ENCODE measurements at places on chromosomes 1 and 21. TPM values are rescaled to one million over a fixed set of nuclear protein-coding genes. Genes with fewer than 3 reads are reported as not detected.

GRCh38 chr21:44500111-44500510, 39.9 kb downstream of the KRTAP10-1 start:
- DNase-seq: no peak

DNA sequence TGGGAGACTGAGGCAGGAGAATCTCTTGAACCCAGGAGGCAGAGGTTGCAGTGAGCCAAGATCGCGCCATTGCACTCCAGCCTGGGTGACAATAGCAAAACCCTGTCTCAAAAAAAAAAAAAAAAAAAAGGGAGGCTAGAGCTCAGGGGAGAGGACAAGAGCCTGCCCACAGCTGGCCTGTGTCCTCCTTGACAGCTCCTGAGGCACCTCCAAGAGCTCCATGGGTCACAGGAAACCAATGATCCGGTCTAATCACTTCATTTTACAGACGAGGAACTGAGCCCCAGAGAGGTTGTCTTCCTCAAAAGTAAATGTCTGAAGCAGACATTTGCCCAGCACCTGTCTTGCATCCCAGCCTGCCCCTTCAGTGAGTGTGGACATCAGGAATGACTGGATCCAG, 49.4 kb downstream of the NID1 start:
- no peak for DNase-seq

- no peak for DNase-seq
Observed at GRCh38 chr1:243490748-243491686, 235.2 kb downstream of the SDCCAG8 start.

DNA sequence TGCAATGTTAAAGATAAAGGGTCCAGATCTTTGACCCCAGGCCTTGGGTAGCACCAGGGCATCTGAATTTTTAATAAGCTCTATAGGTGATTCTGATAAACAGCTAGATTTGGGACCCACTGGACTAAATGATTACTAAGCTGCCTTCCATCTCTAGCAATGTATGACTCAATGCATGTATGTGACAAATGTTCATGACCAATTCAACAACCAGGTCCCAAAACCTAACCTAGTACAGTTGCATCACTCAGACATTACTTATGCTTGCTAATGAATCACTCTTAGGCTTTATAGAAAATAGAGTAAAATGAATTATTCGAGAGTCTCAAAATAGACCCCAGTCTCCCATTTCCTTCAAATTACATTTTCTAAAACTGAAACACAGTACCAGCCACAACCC, 35.5 kb downstream of the RCAN1 start:
- DNase-seq: no peak

DNA sequence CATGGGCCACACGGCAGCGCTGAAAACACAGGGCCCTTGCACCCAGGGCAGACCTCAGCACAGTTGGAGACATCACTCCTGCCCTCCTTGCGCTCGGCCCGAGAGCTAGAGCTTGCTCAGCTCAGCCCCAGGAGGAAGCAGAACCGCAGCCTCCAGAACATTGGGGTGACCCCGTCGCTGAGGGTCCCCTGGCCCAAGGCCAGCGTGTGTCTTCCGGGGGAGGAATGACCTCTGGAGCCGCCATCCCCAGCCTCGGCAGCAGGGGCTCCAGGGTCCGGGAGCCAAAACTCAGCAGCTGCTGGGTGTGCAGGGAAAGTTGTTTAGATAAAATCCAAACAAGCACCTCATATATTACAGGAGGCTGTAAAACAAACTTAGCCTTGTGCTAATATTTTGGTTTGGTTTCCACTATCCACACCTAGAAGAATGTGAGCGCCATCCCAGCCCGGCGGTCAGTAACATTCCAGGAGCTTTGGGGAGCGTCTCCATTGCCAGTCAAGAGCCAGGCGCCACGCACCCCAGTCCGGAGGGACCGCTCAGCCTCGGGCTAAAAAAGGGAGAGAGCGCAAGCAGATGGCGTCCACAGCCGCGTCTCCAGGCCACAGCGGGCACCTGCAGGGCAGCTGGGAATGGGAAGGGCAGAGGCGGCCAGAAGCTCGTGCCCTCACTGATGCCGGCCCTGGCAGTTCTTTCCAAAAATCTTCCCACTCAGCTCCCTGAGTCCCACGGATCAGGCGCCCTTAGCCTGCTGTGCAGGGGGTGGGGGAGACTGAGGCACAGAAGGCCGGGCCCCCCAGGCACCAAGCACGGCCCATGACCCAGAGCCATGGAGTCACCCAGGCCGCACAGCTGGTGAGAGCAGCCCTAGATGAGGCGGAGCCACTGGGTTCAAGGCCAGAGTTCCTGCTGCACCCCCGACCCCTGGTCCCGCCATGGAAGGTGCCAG, 52.0 kb downstream of the SLX9 start:
- DNase-seq: no peak

COL6A2 gene
- total RNA-seq: 33.8 TPM

- DNase-seq: no peak
Observed at GRCh38 chr1:71899881-71900280, 382.5 kb downstream of the NEGR1 start.

GRCh38 chr1:67060811-67061218, 6.9 kb upstream of the SLC35D1 start:
- no peak for DNase-seq

GRCh38 chr1:44640200-44640853, 34.0 kb downstream of the TMEM53 start:
- no peak for DNase-seq

ALX3 gene
- not detected for total RNA-seq

RAB3B gene
- 0.18 TPM for total RNA-seq

DNA sequence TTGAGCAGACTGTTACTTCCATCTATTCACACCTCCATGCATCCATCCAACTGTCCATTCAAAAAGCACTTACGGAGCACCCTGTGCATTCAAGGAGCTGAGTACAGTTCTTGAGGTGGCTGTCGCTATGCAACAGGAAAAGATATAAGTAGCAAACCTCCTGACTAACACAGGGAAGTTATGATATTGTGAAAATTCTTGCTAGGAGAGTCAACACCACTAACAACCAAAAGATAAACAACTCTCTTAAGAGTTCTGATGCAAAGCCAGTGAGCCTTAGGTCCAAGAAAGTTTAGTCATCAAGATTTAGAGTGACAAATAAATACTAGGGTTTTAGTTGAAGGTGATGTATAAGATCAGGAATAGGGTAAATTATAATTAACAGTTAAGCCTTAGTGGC, 44.5 kb upstream of the TRIM45 start:
- no peak for DNase-seq

TRIM17 gene
- total RNA-seq: 3.9 TPM

KRTAP12-3 gene
- total RNA-seq: not detected

DNA sequence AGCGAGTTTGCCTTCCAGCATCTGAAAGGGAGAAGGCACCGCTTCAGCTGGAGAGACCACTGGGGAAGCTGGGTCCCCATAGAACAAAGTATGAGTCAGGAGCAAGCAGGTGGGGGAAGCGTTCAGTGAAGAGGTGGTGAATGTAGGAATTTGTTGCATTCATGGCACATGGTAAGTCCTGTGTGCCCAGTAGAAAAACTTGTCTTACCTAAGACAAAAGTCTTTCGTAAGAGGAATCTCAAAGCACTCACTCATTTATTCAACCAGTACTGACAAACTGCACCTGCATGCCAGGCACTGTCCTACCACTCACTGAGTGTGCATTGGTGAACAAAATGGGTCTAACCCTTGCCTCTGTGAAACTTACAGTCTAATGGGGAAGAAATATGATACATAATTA, 9.2 kb upstream of the ERRFI1 start:
- no peak for DNase-seq

DNA sequence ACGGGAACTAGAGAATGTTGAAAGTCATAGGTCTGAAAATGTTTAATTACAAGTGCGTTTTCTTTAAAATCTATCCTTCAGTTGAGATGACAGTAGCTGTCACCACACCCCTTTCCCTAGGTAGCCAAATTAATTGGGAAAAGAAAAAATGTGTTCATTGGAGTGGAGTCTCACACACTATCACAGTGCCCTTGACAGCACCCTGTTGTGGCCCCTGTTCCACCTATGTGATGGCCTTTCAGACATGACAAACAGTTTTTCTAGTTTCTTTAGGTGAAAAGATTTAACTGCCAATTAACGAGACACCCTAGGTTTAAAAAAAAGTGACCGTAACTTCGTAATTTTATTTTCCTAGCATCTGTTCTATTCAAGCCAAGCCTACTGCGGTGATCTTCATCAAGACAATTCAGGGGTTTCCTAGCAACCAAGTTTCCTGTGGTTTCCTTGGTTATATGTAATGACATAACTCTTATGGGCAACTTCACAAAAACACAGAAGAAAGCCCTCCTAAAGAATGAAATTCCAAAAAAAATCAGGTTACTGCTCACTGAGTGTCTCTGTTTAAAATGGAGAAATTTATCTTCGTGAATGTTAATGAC, 298.3 kb downstream of the PDE4B start:
- DNase-seq: no peak

- DNase-seq: no peak
Observed at GRCh38 chr1:35810096-35810881, 2.5 kb downstream of the AGO4 start.

DNA sequence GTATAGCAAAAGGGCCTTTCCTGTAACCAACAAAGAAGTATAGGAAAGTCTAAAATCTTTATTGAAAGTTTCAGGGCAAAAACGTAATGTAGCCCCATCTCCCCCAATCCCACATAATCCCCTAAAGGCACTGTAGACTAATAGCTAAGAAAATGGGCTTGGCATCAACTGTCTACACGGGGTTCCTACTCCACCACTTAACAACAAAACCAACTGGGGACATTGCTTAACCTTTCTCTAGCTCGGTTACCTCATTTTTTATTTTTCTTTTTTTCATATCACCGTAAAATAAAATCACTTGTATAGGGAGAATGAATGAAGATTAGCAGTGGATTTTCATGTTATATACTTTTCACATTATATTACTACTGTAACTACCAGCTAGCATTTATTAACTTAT, 12.3 kb downstream of the MACF1 start:
- no peak for DNase-seq

DNA sequence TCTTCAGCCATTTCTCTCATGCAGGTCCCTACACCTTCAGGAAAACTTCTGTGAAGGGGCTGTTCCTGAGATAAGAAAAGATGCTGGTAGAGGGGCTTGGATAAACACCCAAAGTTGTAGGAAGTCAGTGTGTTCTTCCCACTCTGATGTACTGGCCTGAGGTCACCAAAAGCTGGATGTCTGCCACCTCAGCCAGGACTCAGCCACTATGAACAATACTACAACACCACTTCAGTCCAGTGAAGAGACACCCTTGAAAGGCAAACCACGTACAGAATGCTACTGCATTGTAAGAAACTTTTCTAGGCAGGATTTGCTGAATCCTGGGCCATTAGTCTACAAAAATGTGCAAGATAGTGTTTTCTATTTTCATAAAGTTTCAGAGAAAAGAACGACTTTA, 2.4 kb downstream of the PTPN14 start:
- no peak for DNase-seq

Data from T-cell (primary cell).